Hepatocyte (in vitro differentiated cells): ENCODE measurements at places on chromosomes 2 and 18.
A peak's percentile ranks its signal among the peaks of the same experiment; 100 is the strongest.

DNA sequence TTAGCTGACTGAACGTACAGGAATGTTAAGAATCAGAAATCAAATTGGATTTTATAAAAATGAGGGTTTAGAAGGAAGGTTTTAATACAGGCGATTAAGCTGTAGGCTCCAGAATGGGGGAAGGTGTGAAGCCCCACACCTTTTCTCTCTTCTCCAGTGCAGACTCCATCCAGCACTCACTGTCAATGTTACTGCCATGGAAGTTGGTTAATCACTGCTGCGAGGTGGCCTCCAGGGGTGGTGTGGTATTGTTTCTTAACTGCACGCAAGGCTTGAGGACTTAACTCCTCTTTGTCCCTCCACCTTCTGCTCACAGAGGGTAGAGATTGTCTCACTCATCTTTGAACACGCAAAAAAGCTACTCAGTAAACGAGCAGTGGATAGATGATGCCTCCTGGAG lies 26.9 kb upstream of the YWHAQ start:
- no peak for DNase-seq

DNA sequence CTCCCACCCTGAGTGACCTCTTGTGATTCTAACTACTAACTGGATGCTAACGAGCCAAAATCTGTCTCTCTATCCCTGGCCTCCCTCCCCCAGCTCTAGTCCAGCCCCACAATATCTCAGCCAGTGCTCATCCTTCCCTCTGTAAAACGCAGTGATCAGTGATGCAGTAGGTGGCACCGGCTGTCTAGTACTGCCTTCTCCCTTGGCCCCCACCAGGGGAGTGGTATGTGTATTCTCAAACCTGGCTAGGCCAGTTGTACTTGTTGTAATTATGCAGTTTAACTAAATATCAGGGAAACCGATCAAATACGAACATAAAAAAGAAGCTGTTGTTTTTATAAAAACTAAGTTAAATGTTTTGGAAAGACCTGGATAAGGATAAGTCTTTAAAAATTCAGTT lies 113.2 kb upstream of the ALPP start:
- no peak for DNase-seq

GRCh38 chr2:205806143-205806905 lies 124.0 kb downstream of the NRP2 start:
- DNase-seq = peak; percentile 58

DNA sequence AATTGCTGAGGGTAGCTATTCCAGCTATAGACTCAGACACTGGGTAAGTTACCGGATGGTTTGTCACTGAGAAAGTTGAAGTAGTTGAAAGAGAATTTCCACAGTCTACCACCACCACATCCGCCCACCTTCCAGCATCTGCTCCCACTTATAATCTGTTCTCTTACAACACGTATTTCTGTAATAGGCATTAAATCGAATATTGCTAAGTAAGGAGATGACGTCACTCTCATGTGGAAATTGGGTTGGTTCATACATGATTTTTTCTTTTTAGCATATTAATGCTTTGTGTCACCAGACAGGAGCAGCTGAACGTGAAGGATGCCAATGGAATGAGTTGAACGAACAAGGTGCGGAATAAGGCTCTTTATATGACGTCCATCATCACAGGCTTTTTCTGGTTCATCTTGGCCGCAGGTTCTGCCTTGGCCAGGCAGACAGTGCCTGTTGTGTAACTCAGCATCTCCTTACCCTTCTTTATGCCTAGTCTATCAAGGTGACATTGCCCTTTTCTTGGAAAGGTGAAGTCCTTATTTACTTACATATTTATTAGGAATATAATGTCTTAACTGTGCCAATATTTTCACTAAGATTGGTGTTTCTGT lies 45.9 kb downstream of the THUMPD2 start:
- DNase-seq = no peak

DNA sequence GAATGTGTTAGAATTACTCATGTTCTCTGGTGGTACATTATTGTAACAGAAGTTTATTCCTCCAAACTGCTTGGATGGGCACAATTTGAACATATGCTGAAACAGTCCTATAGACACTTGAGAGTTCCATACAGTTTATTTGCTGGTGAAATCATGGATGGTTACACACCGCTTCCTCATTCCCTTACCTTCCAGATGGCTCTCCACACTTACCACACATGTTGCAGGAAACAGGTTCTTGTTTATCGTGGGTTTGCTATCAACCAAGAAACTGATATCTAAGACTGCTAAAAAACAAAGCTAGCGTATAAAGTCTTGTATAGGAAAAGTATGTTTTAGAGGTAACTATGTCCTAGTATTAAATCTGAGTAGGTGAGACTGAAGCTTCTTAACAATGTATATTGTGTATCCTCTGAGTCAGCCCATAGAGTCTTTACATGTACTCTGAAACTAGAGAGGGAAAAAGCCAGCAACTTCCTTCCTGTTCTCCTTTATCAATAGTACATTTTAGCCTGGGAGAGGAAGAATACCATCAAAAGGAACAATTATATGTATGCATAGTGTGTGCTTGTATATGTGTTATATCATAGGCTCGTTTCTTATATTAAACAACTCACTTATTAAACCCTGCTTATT lies 313.1 kb downstream of the PLCL1 start:
- DNase-seq = no peak
